ENCODE measurements at places on chromosomes 2 and 18.

DNA sequence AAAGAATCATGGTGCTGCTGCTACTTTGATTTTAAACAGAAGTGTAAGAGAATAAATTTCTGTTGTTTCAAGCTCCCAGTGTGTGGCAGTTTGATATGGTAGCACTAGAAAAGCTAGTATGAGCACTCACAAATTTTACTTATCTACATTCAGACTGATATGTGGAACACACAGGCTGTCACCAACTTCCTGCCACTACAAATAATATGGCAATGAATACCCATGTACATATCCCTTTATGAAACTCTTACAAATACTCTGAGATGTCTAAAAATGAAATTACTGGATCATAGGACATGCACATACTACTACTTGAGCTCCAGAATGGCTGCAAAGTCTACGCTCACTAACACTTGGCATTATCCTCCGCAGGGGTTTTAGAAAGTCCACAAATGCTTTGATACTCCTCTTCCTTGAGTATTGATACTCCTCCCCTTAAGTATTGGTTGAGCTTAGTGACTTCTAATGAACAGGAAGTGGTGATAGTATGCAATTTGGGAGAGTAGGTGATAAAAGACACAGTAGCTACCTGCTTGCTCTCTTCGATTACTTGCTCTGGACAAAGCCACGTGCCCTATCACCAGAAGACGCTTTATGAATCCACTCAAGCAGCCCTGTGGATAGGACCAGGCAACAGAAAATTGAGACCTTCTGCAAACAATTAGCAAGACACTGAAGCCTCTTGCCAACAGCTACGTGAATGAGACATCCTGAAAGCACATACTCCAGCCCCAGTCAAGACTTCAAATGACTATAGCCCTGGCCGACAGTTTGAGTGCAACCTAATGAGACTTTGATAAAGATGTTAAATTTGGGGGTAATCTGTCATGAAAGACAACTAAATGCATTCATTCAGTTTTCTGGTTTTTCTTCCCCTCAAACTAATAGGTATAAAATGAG lies 35.4 kb downstream of the FBXO11 start:
- no peak for DNase-seq

DNA sequence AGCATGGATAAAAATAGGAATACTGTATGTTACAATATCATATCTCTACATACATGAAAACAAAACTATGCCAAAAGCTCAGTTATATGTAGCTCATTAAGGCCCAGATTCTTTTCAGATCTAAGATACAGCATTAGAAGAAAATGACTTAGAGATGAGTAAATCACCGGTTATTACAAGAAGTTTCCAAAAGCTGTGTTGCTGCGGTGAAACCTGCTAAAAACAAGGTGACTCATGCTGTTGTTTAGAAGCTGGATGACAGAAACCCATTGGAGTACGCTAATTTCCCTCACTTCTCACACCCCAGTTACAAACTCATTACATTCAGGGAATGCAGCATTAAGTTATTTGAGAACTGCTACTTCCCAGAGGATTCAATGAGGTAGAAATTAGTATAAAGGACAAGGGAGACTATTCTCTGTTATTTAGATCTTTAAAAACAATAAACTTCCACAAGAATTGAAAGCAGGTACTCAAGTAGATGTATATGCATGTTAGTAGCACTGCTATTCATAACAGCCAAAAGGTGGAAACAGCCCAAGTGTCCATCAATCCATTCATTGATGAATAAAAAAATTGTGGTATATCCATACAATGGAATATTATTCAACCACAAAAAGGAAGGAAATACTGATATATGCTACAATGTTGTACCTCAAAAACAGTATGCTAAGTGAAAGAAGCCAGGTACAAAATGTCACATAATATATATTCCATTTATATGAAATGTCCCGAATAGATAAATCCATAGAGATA lies 32.6 kb downstream of the RBKS start:
- no peak for DNase-seq

- no peak for DNase-seq
Measured at GRCh38 chr2:39724828-39725144, 54.3 kb downstream of the THUMPD2 start.

DNA sequence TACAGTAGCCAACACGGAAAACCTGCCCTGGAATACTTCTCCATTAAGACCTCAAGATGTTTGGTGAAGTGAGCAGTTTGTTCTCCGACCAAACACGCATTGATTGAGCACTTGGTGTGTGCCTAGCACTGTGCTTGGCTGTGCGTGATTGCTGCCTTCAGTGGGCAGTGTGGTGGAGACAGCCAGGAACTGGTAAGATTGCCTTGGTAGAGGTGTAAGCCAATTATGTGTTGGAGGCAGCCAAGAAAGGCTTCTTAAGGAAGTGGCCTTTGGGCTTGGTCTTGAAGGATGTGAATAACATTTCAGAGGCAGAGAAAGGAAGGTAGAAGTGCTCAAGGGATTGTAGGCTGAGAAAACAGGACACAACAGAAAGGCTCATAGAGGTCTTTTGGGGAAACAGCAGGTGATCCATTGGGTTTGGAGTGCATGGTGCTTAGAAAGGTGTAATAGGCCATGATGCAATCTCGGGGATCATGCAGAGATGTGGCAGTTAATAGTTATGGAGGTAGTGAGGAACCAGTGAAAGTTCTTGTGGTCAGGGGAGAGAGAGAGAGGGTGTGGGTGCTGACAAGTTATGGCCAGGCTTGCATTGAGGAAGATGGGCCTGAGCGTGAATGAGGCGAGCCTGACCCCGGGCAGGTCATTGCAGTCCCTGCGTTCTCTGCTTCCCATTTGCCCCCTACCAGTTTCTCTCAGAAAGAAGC lies 6.3 kb downstream of the B3GNT2 start:
- no peak for DNase-seq

DNA sequence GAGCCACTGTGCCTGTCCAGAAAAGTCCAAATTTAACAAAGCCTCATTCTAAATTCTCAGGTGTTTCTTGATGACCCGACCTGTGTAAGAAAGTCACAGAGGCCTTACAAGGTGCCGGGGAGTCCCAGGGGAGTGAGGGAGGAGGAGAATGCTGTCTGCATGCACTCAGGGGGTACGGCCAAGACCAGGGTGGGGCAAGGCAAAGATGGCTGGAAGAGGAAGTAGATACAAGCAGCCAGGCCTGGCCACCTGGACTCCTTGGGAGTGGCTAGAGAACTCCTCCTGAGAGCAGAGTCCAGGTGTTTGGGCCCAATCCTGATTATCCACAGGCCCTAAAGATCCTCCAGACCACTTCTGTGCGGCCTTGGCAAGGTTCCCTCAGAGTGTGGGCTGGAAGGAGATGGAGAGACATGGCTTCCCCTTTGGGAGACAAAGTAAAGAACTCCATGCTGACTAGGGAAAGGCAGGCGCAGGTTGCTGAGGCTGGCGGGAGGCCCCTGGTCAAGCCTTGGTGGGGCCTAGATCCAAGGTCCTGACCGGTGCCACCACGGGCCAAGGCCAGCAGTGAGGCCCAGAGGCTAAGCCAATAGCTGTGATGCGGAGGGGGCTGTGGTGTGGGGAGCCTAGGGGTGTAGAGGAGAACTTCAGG lies 74.7 kb downstream of the COPS8 start:
- DNase-seq: no peak

GRCh38 chr2:33214857-33215256 lies 261.6 kb upstream of the RASGRP3 start:
- DNase-seq: no peak

- DNase-seq: no peak
Measured at GRCh38 chr2:122203523-122203922, 448.1 kb downstream of the TSN start.

- no peak for DNase-seq
Measured at GRCh38 chr2:20571231-20571630, 79.7 kb downstream of the HS1BP3 start.

GRCh38 chr2:216084547-216084946 lies 2.8 kb downstream of the TMEM169 start:
- DNase-seq: no peak

- no peak for DNase-seq
Measured at GRCh38 chr2:46706264-46706983, 209.2 kb downstream of the MCFD2 start.

DNA sequence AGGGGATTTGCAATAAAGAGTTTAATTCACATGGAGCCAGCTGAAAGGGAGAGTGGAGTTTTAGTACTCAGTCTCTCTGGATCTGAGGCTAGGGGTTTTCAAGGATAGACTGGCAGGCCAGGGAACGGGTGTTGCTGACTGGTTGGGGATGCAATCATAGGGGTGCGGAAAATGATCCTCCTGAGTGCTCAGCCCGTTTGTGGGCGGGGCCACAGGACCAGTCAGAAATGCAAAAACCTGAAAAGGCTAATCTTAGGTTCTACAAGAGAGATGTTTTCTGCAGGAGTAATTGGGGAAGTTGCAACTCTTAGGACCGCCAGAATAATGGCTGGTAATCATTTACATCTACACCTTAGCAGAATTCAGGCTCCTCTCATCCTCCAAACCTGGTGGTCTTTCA lies 2.5 kb downstream of the NFU1 start:
- no peak for DNase-seq

DNA sequence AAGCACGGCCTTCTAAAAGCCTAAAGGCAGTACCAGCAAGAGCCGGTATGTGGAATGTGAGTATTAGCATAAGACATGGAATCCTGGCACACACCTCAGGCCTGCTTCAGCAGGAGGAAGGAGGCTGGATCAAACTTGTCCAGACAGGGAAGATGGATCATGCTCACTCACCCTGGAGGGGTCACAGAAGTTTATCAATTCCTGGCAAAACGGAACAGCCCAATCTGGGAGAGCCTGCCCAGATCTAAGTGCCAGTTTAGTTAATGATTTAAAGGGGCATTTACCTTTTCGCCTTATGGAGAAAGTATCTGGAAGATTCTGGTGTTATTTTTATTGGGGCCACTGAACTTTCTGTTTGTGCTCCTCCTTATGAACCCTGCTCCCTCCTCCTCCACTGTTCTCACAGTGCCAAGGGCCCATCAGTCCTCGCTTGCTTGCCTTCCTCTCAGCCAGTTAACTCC lies 58.3 kb upstream of the NFE2L2 start:
- no peak for DNase-seq

DNA sequence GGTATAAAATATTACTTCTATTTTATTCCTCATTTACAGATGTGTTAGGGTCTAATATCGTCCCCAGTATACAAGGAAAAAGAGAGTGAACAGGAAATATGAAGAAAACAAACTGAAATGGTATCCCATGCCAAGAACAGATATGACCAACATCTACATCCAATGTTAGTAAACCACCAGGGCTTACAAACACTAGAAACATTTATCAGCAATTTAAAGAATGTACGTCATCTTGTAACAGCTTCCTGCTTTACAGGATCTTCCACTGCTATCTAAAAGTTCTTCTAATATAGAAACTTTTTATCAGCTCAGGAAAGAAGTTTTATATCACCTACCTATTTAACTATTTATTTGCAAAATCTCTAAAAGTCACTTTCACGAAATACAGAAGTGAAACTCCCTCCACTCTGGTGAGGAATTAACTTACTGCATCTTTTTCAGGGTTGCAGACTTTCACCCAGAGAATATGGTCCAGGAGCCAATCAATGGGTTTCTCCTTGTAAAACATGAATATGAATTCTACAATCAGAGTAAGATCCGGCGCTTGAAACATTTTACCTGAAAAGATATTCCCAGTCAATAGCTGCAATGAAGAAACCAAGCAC lies 35.2 kb downstream of the UNC50 start:
- no peak for DNase-seq

DNA sequence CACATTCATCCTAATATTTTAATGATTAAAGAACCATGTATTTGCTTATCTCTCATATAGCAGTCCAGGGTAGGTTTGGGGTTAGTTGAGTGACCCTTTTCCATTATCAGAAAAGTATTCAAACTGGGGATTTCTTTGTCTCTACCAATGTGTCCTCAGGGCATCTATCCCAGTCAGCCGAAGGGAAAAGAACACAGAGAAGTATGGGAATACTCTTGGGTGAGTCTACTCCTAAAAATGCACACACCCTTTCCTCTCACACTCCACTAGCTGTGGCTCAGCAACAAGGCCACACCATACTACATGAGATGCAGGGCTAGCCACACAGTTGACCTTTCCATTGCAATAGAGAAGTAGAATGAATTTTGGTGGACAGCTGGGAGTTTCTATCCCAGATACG lies 114.3 kb downstream of the NXPH2 start:
- no peak for DNase-seq

Measured in HuH-7 (cell line).